ENCODE measurements at places on chromosomes 7 and 10.

DNA sequence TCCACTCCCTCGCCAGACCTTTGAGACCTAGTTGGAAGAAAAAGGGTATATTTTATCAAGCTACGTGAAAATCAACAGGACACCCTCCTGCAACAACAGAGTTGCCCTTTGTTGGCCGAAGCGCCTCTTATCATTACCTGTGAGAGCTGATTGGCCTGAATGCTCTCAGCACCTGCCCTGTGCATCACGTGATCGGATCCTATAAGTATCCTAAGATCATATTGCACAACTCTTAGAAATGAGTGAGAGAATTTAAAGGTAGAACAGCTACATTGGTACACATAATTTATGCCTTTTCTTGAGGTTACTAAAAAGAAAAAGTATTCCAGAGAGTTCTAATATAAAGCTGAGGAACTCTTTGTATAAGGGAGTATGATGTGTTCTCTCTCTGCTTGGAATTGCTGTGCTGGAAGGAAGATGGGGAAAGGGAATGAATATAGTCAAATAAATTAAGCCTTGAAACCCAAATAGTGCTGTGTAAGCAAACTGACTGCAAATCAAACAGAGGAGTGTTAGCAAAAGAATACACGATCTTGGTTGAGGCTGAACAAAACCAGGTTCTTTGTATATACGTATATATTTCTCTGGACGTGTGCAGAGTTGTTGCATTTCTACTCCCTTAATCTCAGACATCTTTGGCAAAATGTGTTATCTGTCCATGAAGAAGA is 69.3 kb downstream of the LRRC4 start:
- DNase-seq: no peak

- peak; percentile 77 for DNase-seq
Observed at GRCh38 chr7:52017802-52018679, 701.4 kb upstream of the COBL start.

GRCh38 chr7:105298439-105298894 is 90.3 kb downstream of the SRPK2 start:
- no peak for DNase-seq

GRCh38 chr10:4662576-4663161 is 163.3 kb upstream of the AKR1E2 start:
- peak; percentile 82 for DNase-seq

DNA sequence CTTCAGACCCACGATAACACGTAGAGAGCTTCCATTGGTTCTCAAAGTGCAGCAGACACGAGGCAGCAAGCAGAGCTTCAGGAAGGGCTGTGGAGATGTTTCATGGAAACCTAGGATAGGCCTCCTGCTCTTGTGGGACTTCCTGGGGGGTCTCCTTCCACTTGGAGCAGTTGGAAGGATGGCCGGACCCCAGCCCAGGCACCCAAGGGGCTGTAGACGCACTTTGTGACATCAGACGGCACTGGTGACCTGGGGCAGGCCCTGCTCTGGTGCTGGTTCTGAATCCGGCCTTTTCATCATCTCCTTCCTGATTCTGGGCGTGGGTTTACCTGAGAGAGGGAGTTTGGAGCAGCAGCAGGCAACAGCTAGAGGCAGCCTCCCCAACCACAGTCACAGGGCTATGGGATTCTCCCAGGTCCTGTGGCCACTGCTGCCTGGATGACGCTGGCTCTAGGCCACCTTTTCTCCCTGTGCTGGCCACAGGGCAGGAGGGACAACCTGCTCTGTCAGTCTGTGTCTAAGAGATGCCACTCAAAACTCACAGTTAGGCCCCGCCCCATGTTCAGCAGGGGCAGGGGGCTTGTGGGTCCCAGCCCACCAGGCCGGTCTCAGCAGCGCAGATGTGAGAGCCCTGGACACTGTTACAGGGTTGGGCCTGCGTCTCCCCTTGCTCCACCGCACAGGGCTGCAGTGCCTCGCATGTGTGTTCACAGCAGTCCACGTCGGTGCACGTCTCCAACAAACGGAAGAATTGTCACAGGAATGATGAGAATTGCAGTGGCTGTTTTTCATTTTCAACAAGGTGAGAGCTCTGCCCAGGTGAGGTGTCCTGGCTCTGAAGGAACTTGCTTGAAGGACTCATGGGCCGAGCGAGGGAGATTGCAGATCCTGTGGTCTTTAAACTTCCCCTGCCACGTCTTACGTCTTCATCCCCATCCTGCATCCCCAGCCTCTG is 569.3 kb downstream of the TCERG1L start:
- DNase-seq: no peak

GRCh38 chr10:126098226-126098581 is 201.8 kb downstream of the FANK1 start:
- DNase-seq: no peak

DNA sequence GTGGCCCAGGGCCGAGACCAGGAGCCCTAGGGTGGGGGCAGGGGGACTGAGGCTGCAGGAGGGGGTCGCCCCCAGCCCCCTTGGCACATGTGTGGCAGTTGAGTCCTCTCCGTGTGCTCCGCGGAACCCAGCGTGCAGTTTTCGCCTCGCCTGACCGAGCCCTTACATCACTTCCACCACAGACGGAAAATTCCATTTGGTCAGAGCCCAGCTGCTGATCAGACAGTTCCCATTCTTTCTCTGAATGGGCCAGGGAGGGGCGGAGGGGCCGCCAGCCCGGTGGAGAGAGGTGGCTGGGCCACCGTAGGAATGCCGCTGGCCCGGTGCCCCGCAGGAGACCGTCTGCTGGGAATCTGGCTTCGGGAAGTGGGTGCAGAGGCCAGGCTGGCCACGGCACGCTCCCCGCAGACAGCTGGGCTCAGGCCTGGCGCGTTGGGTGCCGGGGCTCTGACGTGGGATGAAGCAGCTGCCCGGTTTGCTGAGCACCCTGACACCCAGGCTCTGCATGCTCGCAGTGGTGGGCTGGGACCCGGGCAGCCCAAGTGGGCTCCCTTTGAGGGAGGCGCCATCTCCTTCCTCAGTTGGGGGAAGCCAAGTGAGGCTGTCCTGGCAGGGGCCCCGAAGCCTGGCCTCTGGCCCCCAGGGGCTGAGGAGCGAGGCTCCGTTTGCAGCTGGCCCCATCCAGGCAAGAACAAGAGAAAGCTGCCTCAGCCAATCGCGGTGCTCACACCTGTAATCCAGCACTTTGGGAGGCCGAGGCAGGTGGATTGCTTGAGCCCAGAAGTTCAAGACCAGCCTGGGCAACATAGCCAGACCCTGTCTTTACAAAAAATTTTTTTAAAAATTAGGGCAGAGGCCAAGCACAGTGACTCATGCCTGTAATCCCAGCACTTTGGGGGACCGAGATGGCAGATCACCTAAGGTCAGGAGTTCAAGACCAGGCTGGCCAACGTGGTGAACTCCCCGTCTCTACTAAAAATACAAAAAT is 9.9 kb downstream of the TTYH3 start:
- no peak for DNase-seq

DNA sequence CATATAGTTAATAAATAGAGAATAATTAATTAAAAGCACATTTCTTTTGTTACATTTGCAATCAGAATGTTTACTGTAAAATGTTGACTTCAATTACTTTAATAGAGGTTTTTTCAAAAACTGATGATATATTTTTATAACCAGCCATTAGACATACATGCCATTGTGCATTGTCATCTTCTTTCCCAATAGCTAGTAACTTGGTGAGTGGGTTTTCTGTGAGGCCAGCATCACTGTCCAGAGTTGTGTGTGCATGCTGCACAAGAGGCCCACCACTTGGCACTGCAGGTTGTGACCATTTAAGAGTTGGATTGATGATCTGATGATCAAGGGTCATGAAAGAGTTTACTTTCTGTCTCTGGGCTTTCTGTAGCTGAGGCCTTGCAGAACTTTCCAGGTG is 46.5 kb downstream of the TFEC start:
- DNase-seq: no peak

DNA sequence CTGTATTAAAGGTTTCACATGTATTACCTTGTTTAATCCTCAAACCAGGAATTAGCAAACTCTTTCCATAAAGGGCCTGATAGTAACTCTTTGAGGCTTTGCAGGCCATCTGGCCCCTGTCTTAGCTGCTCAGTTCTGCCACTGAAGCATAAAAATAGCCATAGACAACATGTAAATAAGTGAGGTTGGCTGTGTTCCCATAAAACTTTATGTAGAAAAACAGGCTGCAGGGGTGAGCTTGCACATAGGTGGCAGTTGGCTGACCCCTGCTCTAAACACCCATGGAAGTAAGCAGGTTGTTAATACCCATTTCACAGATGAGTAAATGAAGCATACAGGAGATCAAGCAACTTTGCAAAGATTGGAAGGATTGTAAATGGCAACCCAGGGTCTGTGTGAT is 1279.2 kb upstream of the AUTS2 start:
- DNase-seq: no peak

DNA sequence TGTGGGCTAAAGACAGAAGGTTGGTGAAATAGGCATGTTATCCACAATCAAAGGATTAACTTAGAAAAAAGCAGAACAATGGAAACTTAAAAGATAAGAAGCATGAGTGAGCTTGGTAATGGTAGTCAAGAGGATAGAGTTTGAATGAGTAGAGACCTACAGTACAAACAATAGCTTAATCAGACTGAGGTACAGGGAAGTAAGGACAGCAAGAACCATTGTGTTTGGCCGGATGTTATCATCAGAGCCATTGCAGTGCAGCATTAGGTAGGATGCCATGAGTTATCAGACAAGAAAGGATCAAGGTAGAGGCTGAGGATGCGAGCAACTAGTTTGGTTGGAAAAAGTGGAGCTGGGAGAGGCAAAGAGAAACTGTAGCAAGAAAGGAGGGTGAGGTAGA is 353.3 kb upstream of the VSTM2A start:
- no peak for DNase-seq

DNA sequence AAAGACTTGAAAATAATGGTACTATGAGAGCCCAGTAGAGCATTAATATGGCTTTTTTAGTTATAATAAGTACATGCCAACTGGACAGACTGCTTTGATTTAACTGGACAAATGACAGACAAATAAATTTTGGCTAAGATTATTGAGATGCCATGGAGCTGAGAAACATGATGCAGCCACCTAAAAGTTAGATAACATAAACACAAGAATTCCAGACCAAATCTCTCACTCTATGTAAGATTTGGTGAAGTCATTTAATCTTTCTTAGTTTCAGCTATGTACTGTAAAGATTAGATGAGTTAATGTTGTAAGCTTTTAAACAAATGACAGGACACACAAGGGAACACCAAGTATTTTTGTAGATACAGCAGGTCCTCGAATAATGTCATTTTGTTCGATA is 118.2 kb downstream of the CACNA2D1 start:
- DNase-seq: no peak

DNA sequence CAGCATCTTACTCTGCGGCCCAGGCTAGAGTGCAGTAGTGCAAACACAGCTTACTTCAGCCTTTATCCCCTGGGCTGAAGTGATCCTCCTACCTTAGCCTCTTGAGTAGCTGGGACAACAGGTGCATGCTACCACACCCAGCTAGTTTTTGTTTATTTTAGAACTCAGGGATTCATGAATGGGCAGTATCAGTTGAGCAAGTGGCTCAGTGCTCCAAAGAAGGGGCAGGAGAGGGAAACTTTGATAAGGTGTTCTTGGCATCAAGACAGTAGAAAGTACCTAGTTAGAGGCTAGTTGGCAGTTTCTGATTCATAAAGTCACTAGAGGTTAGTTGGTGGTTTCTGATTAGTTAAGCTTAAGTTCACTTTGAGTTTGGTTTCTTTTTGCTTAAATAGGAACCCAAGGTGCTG is 18.4 kb downstream of the TRIM24 start:
- no peak for DNase-seq

DNA sequence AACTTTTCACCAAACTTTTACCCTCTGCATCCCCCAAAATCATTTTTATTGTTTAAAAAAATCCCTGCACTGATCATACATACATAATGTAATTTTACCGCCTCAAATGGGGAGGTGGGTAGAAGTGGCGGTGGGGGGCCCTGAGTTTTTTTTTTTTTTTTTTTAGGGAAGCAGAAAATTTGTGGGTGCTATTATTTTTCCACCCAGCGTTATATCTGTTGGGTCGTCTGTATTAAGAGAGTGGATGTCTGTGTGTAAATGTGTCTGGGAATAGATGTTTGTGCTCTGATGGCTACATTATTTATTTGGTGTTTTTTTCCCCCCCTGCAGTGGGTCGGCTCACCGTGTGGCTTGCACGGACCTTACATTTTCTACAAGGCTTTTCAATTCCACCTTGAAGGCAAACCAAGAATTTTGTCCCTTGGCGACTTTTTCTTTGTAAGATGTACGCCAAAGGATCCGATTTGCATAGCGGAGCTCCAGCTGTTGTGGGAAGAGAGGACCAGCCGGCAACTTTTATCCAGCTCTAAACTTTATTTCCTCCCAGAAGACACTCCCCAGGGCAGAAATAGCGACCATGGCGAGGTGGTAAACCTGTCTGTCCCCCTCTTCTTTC is 438 bp downstream of the ARID5B start:
- DNase-seq: no peak

GRCh38 chr7:150804802-150805201 is 4.2 kb downstream of the TMEM176A start:
- no peak for DNase-seq

- no peak for DNase-seq
Observed at GRCh38 chr10:89063465-89063864, 72.9 kb downstream of the FAS start.

GRCh38 chr7:48887500-48887899 is 36.8 kb upstream of the CDC14C start:
- DNase-seq: no peak

DNA sequence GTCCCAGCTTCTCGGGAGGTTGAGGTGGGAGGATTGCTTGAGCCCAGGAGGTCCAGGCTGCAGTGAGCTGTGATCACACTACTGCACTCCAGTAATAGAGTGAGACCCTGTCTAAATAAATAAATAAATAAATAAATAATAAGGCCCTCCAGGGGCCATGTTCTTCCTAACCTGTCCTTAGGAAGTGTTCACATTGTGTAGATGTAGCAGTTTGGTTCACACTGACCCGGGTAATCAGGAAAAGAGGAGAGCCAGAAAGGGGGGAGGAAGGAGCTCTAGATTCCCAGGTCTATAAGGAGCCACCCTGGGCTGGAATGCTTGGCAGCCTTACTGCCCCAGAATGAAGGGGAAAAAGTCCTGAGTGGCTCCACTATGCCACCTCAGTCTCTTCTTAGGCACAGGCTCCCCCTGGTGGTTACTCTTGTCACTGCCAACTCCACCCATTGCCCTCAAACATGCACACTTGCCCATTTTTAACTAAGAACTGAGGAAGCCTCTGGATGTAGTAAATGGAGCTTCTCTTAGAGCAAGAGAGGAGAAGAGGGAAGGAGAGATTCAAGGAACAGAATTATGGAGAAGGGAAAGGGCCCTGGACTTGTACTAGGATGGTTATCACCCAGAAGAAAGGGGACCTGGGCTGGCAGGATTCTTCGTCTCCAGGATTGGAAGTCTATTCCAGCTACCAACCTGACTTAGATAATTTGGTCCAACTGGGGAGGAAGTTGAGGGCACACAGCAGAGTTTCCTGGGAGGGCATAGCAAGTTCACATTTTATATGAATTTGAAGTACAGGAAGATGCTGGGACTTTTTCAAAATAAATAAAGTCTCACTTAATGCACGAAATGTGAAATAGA is 7.8 kb downstream of the HPS6 start:
- DNase-seq: peak; percentile 96

All from HT-29 (cell line).